Stimulated activated CD8-positive, alpha-beta memory T cell treated with anti-CD3 and anti-CD28 coated beads, Interleukin-4, amount 100 ng/mL, for 48 hours (primary cell): ENCODE measurements at places on chromosomes 4 and X.

DNA sequence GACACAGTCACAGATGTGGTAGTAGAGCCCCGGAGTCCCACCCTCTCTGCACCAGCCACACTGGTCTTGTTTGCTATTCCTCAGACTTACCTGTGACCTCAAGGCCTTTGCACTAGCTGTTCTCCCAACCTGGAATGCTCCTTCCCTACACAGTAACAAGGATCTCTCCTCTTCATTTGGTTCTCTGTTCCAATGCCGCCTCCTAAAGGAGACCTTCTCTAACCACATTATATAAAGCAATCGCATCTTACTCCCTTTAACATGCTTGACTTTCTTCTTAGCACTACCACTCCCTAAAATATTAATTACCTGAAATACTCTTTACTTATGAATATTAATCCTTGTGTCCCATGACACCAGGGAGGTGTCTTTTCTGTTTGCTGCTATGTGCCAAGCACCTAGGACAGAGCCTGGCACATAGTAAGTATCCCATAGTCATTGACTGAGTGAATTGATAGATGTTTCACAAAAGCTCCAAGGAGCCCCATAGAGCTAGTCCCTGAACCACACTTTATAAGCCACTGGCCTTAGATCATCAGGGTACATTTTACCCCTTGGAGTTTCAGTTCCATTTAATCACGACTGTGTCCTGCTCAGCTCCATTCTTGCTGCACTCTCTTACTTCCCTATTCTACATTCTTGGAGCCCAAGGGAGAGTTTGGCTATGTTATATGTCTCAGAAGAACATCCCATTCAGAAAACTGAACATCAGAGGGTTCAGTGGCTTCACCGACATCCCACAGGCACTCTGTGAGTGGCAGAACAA lies 312.7 kb downstream of the RAB28 start:
- no peak for DNase-seq

GRCh38 chr4:43607400-43607799 lies 714.9 kb downstream of the GRXCR1 start:
- DNase-seq = no peak

DNA sequence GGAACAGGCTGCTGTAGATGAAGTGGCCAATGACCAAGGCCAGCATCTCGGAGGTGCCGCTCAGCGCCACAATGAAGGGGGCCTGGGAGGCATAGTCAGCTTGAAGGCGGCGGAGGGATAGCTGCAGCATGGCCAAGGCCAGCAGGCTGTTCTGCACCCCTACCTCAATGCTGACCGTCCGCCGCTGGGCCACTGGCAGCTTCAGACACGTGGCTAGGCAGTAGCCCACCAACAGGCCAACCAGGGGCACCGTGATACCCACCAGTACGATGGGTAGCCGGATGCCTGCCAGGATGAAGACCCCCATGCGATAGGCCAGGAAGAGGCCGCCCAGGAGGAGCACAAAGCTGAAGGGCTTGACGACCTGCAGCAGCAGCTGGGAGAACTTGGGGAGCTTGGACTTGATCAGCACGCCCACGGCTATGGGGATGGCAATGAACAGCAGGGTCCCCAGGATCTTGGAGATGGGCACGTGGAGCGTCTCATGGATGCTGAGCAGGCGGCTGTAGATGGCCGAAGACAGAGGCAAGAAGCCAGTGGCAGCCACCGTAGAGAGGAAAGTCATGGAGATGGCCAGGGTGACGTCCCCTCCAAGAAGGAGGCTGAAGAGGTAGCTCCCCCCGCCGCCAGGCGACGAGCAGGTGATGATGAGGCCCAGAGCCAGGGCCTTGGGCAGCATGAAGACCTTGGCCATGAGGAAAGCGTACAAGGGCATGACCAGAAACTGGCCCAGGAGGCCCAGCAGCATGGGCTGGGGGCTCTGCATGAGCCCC lies 1.3 kb upstream of the UBL4A start:
- DNase-seq = no peak

GRCh38 chr4:47155919-47156318 lies 124.6 kb downstream of the GABRB1 start:
- no peak for DNase-seq
